ENCODE measurements at places on chromosomes 5 and 9.
A peak's percentile ranks its signal among the peaks of the same experiment; 100 is the strongest.

DNA sequence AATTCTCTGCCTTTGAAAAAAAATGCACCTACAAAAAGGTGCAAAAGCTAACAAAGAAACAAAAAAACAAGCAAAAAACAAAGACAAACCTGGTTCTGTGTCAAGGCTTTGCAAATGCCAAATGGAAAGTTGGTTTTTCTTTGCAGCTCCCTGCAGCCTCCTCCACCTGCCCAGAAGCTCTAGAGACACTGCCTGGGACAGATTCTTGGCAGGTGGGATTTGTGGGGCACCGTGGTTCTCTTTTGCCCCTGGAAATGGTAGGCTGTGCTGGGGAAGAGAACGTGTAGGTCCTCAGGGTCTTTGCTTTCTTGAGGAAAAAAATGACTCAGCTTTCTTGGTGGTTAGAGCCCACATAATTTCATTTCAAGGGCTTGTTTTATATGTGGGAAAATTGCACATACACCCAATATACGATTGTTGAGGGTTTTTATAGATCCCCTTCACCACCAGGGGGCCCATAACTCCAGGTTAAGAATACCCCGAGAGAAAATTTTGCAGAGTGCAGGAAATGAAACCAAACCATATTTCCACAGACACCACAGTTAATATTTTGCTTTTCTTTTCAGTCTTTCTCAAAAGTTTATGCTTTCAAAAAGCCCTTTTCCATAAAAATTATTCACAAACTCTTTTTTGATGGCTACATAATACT, 58.7 kb downstream of the NXNL2 start:
- DNase-seq, result peak; percentile 95

DNA sequence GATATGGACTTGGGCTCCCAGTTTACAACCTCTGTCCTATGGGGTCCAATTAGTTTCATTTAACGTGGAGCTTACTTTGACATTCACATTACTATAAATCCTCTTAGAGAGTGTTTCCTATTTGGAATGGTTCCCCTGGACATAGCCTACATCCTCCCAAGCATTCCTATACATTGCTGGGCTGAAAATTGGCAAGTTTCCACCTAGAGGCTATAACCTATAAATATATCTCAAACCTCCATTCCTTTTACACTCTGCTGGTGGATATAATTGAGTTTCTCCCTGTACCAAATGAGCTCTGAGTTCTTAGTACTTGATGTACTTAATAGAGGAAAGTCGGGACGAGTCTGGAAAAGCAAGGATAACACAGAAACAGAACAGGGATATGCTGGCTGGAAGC, 172.8 kb downstream of the ASTN2 start:
- DNase-seq, result no peak

DNA sequence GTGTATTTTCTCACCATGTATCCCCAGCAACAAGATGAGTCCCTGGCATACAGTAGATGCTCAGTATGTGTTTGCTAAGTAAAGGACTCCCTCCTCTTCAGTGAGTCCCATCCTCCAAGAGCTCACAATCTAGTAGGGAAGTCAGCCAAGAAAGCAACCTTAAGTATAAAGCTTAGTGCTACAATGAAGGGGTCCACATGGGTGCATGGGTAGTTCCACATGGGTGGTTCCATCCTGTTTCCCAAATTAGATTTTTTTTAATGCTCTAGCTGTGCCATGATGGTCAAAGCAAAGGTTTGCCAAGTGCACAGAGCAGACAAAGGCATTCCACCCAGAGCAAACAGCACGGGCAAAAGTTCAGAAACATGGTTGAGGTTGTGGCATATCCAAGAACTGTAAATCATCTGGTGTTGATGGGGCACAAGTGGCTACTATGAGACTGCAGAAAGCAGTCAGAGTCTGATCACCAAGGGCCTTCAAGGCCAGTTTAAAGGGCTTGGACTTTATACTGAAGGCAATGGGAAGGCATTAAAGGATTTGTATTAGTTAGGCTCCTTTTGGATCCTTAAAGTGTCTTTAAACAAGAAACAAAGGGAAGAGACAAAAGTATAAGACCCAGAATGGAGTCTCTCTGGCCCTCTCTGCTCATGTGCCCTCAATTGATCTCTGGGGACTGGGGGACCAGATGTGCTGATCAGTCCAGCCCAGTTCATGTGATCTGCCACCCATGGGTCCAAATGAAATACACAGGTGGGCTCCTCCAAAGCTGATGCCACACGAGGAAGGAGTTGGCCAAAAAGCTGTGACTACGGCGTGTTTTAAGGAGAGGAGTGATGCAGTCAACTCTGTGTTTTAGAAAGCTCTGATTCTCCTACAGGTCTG, 9.0 kb upstream of the CPLX2 start:
- no peak for DNase-seq

GRCh38 chr5:5572976-5573797, 150.7 kb downstream of the ICE1 start:
- no peak for DNase-seq

DNA sequence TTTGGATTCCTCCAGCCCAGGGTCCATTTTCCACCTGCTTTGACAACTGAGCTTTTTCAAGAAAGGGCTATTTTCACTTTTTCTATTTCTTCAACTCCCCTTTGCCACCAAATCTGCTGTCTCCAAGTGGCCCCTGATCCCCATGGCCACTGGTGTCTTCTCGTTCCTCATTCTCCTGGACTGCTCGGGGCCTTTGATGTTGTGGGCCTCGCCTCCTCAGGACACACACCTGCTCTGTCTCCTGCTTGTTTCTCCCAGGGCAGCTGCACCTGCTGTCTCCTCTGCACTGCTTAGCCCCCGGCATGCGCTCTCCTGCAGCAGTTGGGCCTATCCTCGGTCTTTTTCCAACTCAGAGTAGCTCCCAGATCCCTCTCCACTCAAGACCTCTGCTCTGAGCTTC, 16.3 kb upstream of the NANS start:
- no peak for DNase-seq

DNA sequence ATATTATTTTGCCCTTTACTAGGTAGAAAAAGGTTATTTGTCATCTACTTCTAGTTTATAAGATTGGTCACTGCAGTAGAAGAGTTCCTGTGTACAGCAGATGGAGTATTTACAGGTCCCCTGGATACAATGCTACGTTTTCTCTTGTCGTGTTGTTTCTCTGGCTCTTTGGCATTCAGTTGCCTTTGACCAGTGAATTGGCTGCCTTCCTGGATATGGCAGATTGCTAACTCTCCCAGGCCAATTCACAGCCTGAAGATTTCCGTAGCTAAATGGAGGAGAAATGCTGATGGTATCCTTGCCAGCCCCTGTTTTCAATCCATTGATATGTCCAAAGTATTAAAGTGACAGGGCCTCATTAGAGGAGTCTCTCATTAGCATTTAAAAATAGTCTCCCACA, 32.5 kb upstream of the GNAQ start:
- DNase-seq, result no peak

GRCh38 chr5:93677359-93677891, 64.0 kb downstream of the POU5F2 start:
- peak; percentile 95 for DNase-seq

GRCh38 chr9:4144869-4145268, 155.0 kb downstream of the GLIS3 start:
- DNase-seq, result no peak

GRCh38 chr5:85320495-85320894, 935.8 kb upstream of the EDIL3 start:
- no peak for DNase-seq

GRCh38 chr9:105282870-105283621, 38.6 kb downstream of the SLC44A1 start:
- DNase-seq, result no peak

DNA sequence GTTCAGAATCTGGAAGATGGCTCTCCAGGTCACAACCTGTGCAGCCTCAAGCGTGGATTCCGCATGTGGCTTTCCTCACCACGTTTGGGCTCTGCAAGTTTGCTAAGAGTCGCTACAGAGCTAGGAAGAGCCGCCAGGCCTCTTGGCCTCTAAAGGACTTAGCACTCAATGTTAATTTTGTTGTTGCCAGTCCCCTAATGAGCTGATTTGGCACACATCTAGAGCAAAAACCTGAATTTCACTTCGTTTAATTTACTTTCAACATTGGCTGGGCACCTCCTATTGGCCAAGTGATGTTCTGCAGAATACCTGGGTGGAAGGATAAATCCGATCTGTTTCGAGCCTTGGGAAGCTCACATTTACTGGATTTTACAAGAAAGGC, 65.8 kb upstream of the UNC5A start:
- DNase-seq, result no peak

GRCh38 chr5:14834584-14835550, 36.7 kb downstream of the ANKH start:
- DNase-seq, result no peak

DNA sequence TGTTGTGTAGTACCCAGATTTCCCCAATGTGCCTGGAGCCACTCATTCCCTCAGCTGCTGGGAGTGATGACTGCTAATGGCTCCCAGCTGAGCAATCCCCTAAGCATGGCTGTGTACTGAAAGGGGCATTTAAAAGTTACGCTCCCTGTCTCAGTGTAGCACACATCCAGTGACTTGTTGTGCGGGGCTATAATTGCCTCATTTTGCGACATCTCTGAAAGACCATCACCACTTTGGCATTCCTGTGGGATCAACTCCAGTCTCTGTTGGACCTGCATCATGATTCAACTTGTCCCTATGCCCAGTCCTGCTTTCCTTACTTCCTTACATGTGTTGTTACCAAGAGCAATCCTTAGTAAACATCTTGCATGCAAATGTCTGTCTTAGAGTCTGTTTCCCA, 201.2 kb upstream of the MPDZ start:
- no peak for DNase-seq

GRCh38 chr5:2715856-2716255, 35.6 kb downstream of the IRX2 start:
- no peak for DNase-seq

DNA sequence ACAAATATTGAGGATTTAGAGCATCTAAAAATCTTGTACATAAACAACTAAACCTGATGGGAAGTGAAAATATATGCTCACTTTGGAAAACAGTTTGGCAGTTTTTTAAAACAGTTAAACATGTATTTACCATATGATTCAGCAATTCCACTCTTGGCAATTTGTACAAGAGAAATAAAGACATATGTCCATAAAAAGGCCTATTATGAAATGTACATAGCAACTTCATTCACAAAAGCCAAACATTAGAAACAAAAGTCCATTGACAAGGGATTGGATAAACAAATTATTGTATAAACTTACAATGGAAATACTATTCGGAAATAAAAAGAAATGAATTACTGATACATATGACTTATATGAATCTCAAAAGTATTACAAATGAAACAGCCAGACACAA, 196.2 kb upstream of the SLC24A2 start:
- DNase-seq, result no peak

- DNase-seq, result no peak
Observed at GRCh38 chr5:88999853-89000252, 116.9 kb upstream of the MEF2C start.

DNA sequence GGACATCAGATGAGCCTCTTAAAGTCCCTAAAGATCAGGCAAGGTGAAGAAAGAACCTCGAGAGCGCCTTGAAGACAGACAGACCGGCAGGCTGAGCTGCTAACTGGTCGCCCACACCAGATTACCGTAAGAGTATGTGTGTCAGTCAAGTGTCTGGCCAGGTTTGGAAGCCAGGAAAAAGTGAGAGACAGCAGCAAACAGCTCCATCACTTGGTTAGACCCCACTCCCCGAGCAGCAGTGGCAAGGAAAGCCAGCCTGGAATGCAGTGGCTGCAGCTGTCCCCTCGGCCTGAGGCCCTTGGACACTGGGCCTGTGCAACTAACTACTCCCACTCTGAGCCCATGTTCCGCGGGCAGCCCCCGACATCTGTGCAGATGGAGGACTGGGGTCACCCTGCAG, 214.1 kb downstream of the DIRAS2 start:
- DNase-seq, result no peak

- no peak for DNase-seq
Observed at GRCh38 chr5:167823405-167823804, 468.0 kb upstream of the WWC1 start.

GRCh38 chr5:143023411-143024096, 253.4 kb downstream of the ARHGAP26 start:
- DNase-seq, result no peak

DNA sequence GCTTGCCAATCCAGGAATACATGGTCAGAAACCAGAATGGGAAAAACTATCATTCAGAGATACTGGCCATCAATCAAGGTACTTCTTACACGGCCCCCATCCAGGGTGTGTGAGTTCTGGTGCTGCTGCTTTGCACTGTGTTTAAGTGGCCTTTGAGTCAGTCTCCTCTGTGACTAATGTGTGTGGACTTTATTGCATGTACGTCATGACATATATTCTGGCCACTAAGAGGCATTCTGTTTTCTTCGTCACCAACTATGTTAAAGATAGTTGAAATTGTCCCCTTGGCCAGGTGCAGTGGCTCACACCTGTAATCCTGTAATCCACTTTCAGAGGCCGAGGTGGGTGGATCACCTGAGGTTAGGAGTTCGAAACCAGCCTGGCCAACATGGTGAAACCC, 8.5 kb downstream of the EXOSC3 start:
- peak; percentile 32 for DNase-seq

DNA sequence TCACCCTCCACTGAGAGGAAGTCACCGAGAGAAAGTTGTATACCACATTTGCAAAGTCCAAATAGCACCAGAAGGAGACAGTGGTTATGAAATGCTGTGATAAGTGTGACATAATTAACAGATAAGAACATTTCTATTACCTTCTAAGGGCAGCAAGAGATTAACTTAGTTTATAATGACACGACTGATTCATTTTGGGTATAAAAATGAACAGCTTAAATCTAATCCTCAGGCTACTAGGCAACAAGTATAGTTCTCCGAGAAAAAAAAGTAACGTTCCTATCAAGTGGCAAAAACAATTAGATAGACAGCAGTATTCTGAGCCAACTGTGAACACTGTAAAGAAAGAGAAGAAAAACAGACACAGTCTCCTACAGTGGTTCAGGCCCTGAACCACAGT, 431.2 kb upstream of the GRAMD2B start:
- no peak for DNase-seq

DNA sequence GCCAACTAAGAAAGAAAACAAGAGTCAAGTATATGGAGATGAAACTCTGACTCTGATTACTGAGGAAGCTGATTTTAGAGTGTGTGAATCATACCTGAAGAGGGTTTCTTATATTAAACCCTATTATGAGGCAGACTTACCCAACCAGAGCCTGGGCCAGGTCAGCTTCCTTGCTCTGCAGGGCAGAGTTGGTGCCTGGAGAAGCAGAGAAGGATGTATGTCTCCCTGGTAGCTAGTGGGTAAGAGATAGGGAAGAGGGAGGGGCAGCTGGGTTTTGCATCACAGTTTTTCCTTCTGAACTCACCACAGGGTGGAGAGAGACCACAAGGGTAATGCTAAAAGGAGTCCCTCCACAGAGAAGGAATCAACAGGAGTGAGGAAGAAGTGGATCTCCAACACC, 104.1 kb downstream of the CMYA5 start:
- no peak for DNase-seq

GRCh38 chr9:20290257-20290656, 332.0 kb downstream of the MLLT3 start:
- no peak for DNase-seq
